ENCODE measurements at places on chromosomes 11 and 22. TPM values are rescaled to one million over a fixed set of nuclear protein-coding genes. Genes with fewer than 3 reads are reported as not detected.

RASGRP2 gene
- total RNA-seq: 21.1 TPM

UBQLNL gene
- not detected for total RNA-seq

- H3K4me1 ChIP-seq: peaks cover 20% of the 10 kb centered on the region
- peak overlapping the region; percentile 70 for H3K27ac ChIP-seq
- no peaks in the 10 kb centered on the region for H3K27me3 ChIP-seq
- DNase-seq: no peak
Observed at GRCh38 chr11:11813288-11813962, 28.3 kb upstream of the USP47 start.

PPME1 gene
- total RNA-seq: 29.7 TPM

DDB1 gene
- total RNA-seq: 128 TPM

DNA sequence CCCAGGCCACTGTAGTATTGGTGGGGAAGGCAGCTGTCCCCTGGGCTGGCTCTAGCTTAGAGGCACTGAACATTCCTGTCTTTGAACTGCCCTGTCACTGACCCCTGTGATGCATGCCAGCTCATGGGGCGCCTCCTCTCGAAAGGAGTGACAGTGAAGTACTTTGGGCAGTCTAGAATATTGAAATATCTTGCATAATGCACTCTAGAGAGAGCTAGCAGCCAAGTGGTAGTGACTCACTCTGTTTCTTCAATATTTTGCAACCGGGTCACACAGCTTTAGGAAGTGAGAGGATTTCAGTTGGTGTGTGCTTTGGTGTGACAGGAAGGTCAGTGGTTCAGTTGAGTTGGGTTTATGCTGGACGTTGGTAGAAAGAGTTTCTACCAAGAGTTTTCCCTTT is 35.5 kb upstream of the ST14 start:
- peak; percentile 65 for DNase-seq
- H3K36me3 ChIP-seq: peaks cover 62% of the 10 kb centered on the region
- peak overlapping the region; percentile 71 for H3K27ac ChIP-seq
- H3K4me3 ChIP-seq: no peak overlapping the region

GRCh38 chr22:37284805-37285355 is 2.6 kb downstream of the CYTH4 start:
- H3K27ac ChIP-seq: peak overlapping the region; percentile 55
- H3K4me1 ChIP-seq: peaks cover 11% of the 10 kb centered on the region
- H3K4me3 ChIP-seq: peak overlapping the region; percentile 51
- H3K27me3 ChIP-seq: peaks cover 95% of the 10 kb centered on the region

GRCh38 chr11:87127101-87127500 is 89.4 kb downstream of the TMEM135 start:
- H3K27me3 ChIP-seq: no peaks in the 10 kb centered on the region
- peaks cover 12% of the 10 kb centered on the region for H3K4me1 ChIP-seq
- no peaks in the 10 kb centered on the region for H3K36me3 ChIP-seq
- DNase-seq: no peak
- no peak overlapping the region for H3K4me3 ChIP-seq
- H3K27ac ChIP-seq: no peak overlapping the region

Measured in left ventricle myocardium inferior (tissue), 1 donor.